HT-29 (cell line): ENCODE measurements at places on chromosomes 12 and 14.

- DNase-seq = peak; percentile 24
Measured at GRCh38 chr14:77761205-77761931, 412 bp upstream of the SNW1 start.

GRCh38 chr12:19904819-19905218, 463.5 kb upstream of the PDE3A start:
- no peak for DNase-seq

GRCh38 chr14:103443111-103443510, 57.9 kb downstream of the MARK3 start:
- no peak for DNase-seq

DNA sequence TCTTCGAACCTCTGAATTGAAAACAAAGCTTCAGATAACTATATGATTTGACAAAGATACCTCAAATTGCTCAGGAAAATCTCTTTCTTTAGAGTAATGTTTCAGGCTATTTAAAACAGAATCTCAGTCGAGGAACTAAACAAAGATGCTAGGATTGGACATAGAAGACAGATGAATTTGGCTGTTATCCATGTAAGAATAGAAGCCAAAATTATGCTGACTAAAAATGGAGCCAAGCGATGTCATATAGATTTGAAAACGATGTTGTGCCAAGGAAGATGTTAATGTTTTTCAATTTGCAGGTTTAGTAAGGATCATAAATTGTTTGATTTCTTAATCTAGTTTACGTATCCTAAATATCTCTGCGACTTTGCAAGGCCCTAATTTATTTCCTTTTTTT, 295.9 kb downstream of the FOXG1 start:
- no peak for DNase-seq

GRCh38 chr12:47134005-47134404, 54.2 kb upstream of the AMIGO2 start:
- DNase-seq = no peak

DNA sequence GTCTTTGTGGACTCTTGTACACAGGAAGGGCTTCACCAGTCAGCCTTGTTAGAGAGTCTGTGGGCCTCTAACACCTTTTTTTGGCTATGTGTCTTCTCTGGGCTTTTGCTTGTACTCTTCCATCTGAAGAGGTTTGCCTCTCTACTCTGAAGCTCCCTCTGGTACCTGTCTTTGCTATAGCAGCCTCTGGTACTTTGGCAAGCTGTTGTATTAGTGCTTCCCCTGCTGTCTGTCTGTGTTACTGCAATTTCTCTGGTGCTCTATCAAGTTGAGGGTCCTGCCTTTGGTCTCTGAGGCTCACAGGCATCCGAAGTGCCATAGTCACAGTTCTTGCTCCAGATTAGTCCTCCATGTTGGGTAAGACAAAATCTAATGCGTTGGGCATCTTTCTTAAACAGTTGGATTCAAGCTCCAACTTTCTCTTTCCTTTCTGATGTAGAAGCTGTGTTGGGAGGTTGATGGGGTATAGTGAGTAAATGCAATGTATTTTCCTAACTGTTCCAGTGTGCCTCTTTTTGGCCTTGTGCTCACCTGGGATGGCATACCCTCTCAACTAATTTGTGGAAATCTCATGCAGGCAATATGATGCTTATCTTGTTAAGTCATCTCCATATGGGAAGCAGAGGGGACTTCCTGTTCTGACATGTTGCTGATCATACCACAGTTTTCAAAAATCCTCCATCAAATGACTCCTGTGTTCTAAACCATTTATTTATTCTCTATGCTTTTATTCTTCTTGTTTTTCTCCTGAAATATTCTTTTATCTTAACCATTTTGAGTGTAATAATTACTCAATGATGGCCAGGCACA, 88.8 kb downstream of the ATF7IP start:
- DNase-seq = peak; percentile 61
